ENCODE measurements at places on chromosomes 2 and 18. TPM values are rescaled to one million over a fixed set of nuclear protein-coding genes. Genes with fewer than 3 reads are reported as not detected.

- DNase-seq: no peak
These were observed 1357.9 kb upstream of the CELF4 start for GRCh38 chr18:38923540-38923939.

GRCh38 chr2:107824451-107825205, 2.1 kb upstream of the RGPD4 start:
- no peak for DNase-seq

DNA sequence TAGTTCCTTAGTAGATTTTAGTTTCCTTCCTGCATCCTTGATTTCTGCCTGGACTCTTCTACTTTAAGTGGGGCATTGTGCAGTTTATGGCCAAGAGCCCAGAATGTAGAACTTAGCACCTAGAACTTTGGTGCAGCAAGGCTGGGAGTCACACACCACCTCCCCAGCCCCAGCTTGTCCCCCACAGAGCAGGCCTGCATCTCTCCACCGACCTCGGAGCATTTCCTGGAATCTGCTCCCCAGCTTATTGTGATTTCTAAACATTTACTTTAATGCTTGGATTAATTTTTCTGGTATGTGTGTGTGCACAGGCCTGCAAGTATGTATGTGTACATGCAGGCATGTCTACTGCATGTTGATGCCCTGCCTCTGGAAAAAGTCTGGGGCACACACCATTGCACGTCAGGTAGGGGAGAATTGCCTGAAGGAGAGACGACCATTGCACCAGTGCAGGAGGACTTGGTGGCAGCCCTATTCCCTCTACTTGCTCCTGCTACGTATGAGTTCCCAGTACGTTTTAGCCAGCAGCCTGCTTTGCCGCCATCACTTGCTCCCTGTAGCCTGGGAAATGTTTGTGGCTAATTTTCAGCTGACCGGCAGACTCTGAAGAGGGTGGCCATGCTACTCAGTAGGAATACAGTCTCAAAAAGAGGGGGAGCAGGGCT, 419.9 kb upstream of the HS6ST1 start:
- DNase-seq: no peak

- no peak for DNase-seq
These were observed 106.3 kb downstream of the GPR39 start for GRCh38 chr2:132522901-132523300.

DNA sequence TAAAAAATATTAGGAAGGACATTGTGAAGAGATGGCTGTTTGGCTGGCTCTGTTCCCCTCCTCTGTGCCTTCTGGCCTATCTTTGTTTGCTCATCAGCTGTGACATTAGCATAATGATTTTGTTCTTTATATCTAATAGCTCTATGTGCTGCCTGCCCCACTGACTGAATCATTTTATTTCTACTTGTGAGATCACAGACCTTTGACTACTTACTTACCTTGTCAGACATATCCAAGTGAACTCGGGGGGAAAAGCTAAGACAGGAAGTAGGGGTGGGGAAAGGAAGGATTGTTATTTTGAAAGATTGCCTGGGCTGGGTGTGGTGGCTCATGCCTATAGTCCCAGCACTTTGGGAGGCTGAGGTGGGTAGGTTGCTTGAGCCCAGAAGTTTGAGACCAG, 104.2 kb downstream of the ASAP2 start:
- peak; percentile 59 for DNase-seq

DNA sequence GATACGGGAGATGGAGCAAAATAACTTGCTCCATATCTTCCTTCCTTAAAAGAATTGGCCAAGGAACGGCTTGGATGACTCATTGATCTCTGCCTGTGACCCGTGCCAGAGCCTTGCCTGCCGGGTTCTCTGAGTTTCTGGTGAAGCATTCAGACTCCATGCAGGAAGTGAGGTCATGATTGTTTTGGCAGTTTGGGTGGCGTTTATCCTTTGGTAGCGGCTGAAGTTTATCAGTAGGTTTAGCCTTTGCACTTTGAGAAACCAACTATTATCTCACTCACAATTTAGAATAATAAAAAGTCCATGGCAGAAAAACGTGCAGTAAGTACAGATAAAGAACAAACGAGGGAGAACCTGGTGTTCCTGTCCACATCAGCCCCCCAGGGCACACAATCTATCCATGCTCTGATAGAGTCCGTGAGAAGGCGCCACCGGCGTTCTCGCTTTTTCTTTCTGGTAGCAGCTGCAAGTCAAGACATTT, 15.0 kb upstream of the CTAGE1 start:
- DNase-seq: peak; percentile 91

DNA sequence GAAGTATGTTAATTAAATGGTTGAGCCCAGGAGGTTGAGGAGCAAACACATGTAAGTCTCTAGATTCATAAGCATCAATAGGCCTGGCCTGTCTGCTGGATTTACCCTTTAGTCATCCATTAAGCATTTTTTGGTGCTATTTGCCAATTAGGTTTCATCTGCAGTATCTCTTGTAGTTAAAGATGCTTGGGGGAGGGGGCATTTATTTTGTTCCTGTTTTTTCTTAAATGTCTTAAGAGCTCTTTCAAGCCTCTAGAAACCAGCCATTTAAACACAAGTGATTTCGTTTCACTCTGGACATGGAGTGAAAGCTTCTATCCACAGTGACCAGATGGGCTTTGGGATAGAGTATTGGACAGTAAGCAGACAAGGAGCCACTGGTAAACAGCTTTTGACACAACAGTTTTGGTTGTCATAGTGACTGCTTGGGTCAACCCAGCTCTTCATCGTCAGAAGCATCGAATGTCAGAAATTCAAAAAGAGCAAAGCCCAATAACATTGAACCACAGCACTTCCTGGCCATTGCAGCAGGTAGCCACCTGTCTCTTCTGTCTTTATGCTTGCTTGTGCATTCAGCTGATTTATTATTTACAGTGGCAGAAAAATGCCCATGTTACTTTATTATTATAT, 4.9 kb downstream of the QPCT start:
- DNase-seq: no peak

GRCh38 chr2:133513893-133514292, 54.4 kb downstream of the NCKAP5 start:
- no peak for DNase-seq

GRCh38 chr2:153311432-153311831, 167.1 kb downstream of the RPRM start:
- no peak for DNase-seq

DNA sequence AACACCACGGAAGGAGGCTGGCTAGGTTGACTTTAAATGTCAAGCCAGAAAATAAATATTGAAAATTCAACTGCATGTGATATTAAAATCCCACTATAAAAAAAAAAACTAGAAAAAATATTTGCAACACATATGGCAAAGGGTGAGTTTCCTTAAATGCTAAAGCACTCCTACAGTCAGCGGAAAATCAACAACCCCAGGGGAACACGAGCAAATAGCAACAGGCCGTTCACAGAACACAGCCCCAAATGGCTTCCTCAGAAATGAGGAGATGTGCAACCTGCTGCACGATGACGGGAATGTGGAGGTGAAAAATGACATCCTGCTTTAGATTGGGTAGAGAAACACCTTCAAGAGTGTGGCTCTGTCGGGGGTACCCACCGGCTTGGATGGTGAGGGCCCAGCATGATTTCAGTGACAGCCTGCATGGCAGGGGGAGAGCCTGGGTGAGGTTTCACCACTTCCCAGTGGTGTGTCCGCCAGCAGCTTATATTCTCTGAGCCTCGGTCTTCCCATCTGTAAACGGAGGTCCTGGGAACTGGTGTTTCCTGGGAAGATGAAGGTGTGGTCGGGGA, 157.9 kb upstream of the GLI2 start:
- DNase-seq: no peak

DNA sequence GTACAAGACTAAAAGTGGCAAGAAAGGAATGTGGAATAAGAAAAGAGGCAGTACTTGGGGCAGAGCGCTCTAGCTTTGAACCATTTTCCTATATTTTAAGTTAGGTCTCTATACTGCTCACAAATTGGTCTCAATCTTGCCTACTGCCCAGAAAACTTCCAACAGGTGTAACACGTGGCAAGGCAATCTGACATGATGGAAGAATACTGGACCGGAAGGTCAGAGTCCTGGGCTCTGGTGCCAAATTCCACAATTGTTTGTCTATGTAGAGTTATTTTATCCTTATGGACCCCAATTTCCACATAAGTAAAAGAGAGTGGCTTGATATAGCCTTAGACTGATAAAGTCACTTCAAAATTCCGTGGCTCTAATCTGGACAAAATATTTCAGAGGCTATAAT, 28.9 kb downstream of the NHEJ1 start:
- no peak for DNase-seq

ALKAL2 gene
- polyA plus RNA-seq: not detected

DNAH7 gene
- 0.49 TPM for polyA plus RNA-seq

ROCK1 gene
- 25.4 TPM for polyA plus RNA-seq

THSD7B gene
- polyA plus RNA-seq: not detected

All from fibroblast of lung (primary cell).